ENCODE measurements at places on chromosomes 7 and 10.

DNA sequence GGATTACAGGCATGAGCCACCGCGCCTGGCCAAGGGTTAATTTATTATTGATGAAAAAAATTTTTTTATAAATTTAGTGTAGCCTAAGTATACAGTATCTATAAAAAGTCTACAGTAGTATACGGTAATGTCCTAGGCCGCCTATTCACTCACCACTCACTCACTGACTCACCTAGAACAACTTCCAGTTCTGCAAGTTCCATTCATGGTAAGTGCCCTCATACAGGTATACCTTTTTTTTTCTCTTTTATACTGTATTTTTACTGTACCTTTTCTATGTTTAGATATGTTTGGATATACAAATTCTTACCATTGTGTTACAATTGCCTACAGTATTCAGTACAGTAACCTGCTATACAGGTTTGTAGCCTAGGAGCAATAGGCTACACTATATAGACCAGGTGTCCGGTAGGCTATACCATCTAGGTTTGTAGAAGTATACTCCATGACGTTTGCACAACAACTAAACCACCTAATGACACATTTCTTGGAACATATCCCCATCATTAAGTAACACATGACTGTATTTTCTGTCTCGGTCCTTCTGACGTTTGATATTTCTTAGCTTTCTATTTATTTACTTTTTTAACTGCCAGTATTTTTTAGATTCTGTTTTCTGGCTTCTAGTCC, 23.4 kb downstream of the IRF5 start:
- no peak for DNase-seq

DNA sequence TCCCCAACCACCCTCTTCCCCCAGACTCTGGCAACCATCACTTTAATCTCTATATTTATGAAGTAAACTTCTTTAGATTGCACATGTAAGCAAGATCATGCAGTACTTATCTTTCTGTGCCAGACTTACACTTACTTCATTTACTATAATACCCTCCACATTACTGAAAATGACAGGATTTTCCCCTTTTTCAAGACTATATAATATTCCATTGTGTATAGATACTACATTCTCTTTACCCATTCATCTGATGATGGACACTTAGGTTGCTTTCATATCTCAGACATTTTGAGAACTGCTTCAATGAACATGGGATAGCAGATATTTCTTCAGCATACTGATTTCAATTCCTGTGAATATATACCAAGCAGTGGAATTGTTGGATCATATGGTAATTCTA, 4.4 kb downstream of the DOCK4 start:
- DNase-seq = no peak

- DNase-seq = no peak
Measured at GRCh38 chr10:59830601-59831259, 75.6 kb downstream of the CCDC6 start.

- DNase-seq = no peak
Measured at GRCh38 chr7:82109288-82109687, 334.3 kb downstream of the CACNA2D1 start.

DNA sequence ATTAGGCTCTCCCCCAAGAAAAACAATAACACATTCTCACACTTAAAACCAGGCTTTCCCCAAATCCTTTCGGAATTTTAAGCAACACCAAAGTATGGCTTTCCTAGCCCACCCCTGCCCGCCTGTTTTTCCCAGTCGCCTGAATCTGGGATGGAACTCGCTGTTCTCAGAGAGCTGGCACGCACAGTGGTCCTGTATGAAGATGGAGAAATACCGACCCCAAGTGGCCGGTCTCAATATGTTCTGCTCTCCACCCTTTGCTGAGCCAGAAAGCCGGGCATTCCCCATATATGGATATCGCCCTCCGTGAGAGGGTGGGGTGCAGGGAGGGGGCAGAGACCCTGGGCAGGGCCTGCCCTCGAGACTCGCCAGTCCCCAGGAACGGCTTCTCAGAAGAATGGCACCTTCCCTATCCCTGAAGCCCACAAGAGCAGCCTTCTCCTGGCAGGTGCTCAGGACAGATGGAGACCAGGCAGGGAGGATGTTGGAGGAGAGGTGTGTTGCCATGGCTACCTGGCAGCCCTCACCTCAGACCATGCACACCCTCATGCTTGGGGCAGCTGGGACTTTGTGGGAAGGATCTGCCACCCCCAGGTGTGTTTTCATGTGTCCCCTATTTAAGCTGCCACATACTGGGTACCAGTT, 3.4 kb downstream of the TACR2 start:
- DNase-seq = no peak

GRCh38 chr10:6061056-6061455, 1.1 kb downstream of the IL2RA start:
- no peak for DNase-seq

GRCh38 chr10:84519235-84519634, 190.8 kb downstream of the CCSER2 start:
- DNase-seq = no peak

- DNase-seq = no peak
Measured at GRCh38 chr7:17009933-17010332, 128.2 kb upstream of the AGR3 start.

DNA sequence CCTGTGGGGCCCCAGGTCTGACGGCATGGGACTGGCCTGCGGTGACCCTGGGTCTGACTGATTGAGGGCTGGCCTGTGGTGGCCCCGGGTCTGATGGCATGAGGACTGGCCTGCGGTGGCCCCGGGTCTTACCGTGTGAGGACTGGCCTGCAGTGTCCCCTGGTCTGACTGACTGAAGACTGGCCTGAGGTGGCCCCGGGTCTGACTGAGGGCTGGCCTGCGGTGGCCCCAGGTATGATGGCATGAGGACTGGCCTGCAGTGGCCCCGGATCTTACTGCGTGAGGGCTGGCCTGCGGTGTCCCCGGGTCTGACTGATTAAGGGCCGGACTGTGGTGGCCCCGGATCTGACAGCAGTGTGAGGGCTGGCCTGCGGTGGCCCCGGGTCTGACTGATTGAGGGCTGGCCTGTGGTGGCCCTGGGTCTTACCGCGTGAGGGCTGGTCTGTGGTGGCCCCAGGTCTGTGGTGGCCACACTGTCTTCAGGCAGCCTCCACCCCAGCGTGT, 10.9 kb downstream of the JAKMIP3 start:
- no peak for DNase-seq

- DNase-seq = no peak
Measured at GRCh38 chr10:18005781-18006456, 54.2 kb downstream of the SLC39A12 start.

DNA sequence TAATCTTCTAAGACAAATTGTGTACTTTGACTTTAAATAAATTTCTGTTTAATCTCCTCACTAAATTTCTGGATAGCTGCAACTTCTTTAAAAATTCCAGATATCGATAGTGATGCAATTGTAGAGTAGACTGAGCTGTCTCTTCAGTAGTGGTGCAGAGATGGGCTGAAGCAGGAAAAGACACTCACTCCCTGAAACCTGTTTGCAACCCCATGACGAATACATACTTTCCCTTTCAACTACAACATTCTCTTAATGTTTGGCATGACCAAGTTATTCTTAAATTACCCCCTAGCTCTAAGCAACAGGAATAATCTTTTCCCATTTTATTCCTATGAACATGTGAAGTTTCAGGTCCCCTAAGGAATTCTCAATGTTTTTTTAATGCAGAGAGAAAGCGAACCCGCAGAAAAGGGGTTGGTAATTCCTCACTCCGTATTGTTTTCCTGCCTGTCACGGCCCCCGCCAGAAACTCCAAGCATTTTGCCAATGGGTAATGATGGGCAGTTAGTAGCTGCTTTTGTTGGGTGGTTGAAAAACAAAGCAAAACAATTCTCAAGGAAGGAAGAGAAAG, 1.3 kb downstream of the THSD7A start:
- no peak for DNase-seq

DNA sequence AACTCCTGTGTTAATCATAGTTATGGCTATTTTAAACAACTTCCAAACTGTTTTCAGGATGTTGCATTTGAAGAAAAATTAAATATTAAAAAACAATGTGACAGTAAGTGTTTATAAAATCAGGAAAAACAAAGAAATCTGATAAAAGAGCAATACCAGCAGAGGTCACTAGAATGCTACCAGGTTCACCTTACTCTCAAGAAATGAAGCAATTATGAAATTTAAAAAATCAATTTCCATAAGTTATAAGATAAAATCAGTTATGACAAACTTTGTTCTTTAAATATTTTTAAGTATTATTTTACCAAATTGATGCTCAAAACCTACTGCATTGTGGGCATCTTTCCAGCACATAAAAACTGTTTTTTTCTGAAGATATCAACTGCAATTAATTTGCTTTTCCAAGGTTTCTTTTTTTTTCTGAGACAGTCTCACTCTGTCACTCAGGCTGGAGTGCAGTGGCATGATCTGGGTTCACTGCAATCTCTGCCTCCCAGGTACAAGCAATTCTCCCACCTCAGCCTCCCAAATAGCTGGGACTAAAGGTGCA, 50.7 kb upstream of the RHEB start:
- no peak for DNase-seq

DNA sequence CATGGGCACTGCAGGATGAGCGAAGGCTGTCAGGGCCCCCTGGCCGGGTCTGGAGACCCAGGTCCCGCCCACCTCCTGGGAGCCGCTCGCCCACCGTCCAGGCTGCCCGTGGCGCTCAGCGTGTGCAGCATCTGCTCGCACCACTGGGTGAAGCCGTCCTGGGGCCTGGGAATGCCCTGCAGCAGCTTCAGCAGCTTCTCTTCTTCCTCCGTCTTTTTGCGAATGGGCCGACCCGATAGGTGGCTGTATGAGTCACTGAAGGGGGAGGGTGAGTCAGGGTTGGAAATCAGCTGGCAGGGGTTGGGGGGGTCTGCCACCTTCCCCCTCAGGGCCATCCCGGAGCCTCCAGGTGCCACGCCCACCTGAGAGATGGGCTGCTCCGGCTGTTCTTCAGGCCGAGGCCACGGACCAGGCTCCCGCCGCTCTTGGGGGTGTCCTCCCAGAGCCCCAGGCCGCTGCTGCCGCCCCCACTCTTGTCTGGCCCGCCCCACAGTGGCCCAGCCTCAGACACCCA, 8.7 kb downstream of the GNB2 start:
- DNase-seq = no peak

GRCh38 chr10:45238896-45239295, 76.5 kb downstream of the OR13A1 start:
- DNase-seq = no peak

GRCh38 chr7:81162771-81163525, 244.1 kb upstream of the SEMA3C start:
- no peak for DNase-seq

DNA sequence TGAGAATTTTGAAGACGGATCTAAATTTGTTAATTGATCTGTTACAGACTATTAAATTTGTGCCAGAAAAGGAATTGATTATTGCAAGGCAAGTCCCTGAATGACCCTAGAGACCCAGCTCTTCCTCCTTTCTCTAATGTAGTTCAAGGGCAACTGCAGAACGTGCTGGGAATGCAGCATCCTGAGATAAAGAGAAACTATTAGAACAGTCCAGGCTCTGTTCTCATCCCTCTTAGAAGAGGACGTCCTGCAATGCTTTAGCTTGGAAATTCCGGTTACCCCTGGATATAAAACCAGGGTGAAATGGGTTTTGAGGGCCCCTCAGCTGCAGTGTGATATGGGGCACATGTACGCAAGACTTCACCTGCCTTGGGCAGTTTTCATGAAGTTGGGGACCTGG, 67.3 kb downstream of the PTN start:
- no peak for DNase-seq

DNA sequence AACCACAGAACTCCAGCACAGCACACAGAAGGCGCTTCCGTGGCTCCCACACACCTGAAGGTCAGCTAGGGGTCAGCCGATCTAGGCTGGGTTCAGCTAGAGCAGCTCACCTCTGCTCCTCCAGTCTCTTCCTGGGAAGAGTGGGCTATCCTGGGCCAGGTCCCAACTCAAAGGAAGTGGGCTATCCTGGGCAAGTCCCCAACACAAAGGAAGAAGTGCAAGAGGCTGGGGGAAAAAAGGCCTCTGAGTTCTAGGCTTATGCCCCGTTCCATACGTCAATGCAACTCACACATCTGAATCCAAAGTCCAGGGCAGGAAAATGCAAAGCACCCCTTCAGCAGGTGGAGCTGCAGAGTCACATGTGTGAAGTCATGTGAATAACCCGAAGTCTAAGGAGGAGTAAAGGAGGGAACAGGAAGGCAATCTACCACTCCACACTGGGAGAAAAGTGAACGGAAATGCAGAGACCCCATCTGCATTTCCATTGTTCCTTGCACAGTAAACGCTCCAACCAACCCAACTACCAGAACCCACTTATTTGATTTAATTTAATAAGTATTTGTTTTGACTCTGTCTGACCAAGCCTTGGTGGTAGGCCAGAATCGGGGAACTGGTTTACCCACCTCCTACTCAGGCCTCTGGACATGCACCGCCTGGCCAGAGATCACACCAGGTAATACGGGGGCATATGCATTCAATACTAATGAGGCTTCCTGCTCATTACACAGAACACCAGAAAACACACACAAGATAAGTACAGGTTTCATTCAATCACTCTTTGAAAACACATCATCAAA, 95.5 kb upstream of the RNF32 start:
- DNase-seq = no peak

DNA sequence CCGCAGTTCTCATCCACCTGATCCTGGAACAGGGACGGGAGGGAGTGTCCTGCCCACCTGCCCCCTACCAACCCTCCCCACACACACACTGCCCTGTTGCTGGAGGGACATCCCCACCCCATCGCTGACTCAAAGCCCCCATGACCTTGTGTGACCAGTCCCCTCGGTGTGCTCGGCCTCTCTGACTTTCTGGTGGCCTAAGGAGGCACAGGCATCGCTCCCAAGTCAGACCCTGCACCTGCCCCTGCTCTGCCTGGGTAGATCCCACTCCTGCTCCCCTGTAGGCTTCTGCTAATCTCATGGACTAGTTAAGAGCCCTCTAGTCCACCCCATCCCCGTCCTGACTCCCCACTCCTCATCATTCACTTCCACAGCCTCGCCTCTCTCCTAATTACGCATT, 58.8 kb upstream of the DOCK1 start:
- no peak for DNase-seq

GRCh38 chr10:24463611-24464426, 254.9 kb downstream of the KIAA1217 start:
- DNase-seq = no peak

DNA sequence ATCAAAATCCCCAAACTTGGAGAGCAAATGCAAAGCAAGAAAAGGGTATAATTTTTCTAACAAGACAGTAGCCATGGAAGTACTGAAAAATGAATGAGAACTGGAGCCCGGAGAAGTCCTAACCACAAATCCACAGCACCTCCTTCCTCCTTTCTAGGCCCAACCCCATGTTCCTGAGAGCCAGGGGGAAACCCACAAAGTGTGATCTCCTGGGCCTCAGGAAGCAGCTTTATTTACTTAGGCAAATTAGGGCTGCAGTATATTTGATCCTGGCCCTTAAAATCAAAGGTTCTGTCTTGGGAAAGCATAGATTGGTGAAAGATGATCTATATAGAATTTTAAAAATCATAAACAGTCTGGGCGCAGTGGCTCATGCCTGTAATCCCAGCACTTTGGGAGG, 103.0 kb downstream of the DOCK4 start:
- DNase-seq = no peak

- no peak for DNase-seq
Measured at GRCh38 chr10:28940158-28940888, 263.0 kb downstream of the BAMBI start.

All from stimulated activated CD8-positive, alpha-beta memory T cell treated with anti-CD3 and anti-CD28 coated beads, Interleukin-2, amount 100 ng/mL, for 1 hour (primary cell).